Activated CD4-positive, CD25-positive, alpha-beta regulatory T cell (primary cell): ENCODE measurements at places on chromosomes 4 and X.

DNA sequence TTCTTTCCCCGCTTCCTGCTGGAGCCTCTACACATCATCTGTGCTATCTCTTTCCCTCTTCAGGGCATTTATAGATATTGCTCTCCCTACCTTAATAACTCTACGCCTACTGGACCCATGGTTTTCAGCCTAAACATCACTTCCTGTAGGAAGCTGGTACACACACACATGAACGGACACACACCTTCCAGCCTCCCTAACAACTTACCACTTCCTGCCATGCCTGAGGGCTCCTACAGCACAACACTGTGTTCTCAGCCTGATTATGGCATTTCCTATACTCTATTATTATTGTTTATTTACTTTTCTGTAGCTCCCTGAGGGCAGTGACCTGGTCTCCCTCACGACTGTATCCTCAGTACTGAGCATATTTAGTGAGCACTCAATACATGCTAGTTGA, 163.6 kb upstream of the MAP3K15 start:
- DNase-seq: no peak

DNA sequence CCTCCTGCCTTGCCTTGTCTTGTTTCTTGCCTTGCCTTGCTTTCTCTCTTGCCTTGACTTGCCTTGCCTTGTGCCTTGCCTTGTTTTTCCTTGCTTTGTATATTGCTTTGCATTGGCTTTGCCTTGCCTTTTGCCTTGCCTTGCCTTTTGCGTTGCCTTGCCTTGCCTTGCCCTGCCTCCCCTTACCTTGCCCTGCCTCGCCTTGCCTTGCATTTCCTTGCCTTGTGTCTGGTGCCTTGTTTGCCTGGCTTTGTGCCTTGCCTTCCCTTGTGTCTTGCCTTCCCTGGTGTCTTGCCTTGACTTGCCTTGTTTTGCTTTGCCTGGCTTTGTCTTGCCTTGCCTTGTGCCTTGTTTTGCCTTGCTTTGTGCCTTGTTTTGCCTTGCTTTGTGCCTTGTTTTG, 89.7 kb downstream of the TAB3 start:
- DNase-seq: no peak

- no peak for DNase-seq
Observed at GRCh38 chr4:15423285-15423711, 4.5 kb upstream of the C1QTNF7 start.

DNA sequence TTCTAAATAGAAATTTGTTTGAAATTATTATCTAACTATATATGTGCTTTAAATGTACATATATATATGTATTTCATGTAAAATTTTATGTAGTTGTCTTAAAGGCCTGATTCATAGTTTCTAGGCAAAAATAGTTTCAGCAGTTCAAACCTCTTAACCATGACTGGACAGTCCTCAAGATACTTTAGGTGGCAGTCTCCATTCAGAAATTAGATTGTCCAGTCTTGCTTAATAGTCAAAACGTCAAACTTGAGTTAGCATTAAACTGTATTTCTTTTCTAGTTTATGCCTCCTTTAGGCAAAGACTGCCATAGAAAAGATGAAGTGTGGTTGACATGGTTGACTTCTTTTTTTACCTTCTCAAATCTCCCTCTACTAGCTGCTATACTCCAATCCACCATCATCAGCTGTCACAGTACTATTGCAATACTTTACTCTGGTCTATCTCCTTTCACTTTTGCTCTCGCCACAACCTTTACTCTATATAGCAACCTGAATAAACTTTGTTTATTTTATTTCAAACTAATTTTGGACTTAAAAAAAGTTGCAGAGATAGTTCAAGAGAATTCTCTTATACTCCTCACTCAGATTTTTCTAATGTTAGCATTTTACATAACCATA, 395.6 kb upstream of the DIPK2B start:
- no peak for DNase-seq

DNA sequence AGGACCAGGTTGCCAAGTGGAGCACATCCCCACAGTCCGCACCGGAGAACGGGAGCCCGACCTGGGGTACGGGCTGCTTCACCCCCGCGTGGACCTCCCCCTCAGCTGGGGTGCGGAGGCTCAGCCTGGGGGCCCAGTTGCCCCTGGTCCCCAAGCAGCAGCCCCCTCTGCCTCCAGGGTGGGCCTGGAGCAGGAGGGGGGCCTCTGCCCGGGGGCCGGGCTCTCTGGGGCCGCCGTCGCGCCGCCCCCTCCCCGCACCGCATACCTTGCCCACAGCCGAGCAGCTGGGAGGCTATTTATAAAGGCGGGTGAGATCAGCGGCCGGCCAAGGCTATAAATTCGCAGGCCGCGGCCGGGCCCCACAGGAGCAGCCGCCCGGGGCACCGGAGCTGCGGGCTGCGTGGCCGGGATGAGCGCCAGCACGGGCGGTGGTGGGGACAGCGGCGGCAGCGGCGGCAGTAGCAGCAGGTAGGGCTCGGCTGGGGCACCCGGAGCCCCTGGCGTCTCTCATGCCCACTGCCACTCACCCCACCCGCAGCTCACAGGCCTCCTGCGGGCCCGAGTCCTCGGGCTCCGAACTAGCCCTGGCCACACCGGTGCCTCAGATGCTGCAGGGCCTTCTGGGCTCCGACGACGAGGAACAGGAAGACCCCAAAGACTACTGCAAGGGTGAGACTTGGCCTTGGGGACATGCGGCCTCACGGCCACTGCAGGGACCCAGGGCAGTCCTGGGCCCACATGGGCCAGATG, at the start of gene SRPK3:
Gene SRPK3 (plus strand): TSS at position 364 of the 750 bp plus-strand sequence. CDS start 46 bp downstream, at position 410.
- no peak for DNase-seq

- DNase-seq: peak; percentile 40
Observed at GRCh38 chr4:26028793-26029567, 115.0 kb downstream of the SMIM20 start.

DNA sequence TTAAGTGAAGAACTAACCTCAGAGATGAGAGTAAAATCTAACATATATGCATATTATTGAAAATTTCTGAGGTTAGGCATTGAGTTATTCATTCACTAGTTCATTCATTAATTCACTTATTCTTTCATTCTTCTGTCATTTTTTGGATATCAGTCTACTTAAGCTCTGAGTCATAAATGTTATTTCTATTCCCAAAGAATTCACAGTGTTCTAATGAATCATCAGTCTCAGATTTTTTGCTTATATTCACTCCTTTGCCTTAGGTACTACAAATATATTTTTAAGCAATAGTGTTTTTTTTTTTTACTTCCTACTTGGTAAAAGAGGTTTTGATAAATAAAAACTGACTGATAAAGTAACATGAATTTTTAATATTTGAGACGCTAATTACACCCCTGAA, 95.2 kb upstream of the DKK2 start:
- no peak for DNase-seq

- DNase-seq: no peak
Observed at GRCh38 chr4:173505924-173506518, 24.0 kb downstream of the HAND2 start.

DNA sequence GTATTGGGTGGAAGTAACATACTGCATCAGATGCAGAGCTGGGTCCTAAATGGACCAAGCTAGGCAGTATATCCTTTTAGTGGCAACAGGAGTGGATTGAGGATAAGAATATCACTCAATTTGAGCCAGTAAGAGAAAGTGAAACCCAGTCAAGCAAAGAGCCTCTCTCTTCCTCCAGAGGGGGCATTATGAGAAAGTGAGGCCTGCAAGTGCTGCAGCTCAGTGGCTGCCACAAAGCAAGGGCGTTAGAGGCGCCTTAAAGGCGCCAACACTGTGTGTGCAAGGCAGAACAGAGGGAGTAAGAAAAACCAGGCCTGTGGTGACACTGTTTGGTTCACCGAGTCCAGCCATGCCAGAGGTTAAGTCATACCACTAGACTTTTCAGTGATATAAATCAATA, 17.5 kb downstream of the STX18 start:
- no peak for DNase-seq

GRCh38 chrX:154751669-154752271, 893 bp upstream of the GAB3 start:
- no peak for DNase-seq

- no peak for DNase-seq
Observed at GRCh38 chr4:126242679-126243390, 928.1 kb downstream of the FAT4 start.
